Amniotic stem cell (primary cell): ENCODE measurements at places on chromosomes 11 and 22.

DNA sequence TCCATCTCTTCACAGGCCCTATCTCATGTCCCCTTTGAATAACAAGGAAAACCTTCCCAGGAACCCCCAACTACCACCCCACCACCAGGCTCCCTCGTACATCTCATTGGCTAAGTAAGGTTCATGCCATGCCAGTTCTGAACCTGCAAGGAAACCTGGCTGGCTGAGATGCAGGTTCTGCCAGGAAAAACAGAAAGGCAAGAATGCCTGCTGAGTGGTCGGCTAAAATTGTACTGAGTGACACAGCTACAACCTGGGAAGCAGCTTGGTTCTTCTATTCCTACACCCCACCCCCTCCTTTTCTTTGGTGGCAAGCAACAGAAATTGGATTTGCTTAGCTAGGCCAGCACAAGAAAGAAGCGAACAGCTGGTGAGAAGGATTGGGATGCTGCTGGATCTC lies 36.1 kb upstream of the TSPAN18 start:
- no peak for DNase-seq

- DNase-seq: no peak
These were observed 793.5 kb upstream of the CNTN5 start for GRCh38 chr11:98227278-98227677.

DNA sequence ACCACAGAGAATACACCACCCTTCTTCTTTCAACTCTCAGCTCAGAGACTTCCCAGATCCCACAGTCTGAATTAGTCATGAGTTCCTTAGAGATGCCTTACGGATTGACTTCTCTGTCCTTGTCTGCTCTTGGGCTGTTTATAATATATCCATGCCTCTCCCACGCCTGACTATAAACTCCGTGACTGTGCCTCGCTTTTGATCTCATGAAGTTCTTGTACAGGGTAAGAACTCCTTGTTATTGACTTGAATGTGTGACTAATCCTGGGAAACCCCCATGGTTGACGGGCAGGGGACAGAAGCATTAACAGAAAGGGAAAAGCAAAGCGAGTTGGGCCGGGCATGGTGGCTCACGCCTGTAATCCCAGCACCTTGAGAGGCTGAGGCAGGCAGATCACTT lies 62.4 kb upstream of the POU2AF1 start:
- DNase-seq: no peak

DNA sequence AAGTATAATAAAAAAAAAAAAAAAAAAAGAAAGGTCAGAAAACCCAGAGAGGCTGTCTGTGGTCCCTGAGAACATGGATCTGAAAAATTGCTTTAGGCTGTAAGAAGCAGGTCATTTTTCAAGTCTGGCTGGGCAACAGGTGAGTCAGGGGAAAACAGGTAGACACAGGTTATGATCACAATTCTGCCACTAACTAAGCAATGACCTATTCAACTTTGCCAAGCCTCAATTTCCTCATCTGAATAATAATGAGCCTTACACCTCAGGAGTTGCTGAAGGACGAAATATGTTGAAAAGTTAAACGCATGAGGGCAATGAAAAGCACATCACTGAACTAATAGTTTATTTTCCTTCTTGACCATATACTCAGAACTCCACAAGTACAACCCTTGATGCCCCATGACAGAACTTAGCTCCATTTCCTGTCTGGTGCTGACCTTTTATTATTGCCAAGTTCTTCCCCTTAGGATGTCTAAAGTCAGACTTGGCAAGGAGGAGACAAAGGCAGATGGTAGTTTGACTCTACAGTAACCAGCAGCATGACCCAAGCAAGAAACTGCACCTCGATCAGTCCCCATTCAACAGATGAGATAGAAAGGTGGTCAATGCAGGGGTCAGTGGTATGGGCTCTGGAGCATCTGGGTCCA lies 93.6 kb downstream of the SYN3 start:
- no peak for DNase-seq

- no peak for DNase-seq
These were observed 54.0 kb downstream of the GAB4 start for GRCh38 chr22:16954060-16954403.

DNA sequence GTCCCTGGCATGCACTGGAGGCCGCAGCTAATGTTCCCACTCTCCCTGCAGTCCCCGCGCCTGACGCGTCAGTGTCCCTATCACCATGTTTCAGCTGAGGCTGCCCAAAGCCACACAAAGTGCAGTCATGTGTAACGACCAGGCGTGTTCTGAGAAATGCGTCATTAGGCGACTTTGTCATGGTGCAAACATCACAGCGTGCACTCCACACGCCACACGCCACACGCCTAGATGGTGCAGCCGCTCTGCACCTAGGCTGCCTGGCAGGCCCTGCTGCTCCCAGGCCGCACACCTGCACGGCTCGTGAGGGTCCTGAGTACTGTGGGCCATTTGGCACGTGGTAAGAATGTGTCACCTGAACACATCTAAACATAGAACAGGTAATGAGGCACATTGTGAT lies 2.4 kb downstream of the CRELD2 start:
- DNase-seq: no peak

- DNase-seq: no peak
These were observed 32.4 kb downstream of the GALNT18 start for GRCh38 chr11:11589437-11589836.

GRCh38 chr11:12951376-12951775 lies 57.7 kb upstream of the RASSF10 start:
- DNase-seq: no peak

- DNase-seq: no peak
These were observed 11.6 kb upstream of the MS4A6A start for GRCh38 chr11:60194511-60194910.

GRCh38 chr22:29574762-29575450 lies 6.0 kb downstream of the NIPSNAP1 start:
- no peak for DNase-seq

- no peak for DNase-seq
These were observed 156.5 kb downstream of the RRAS2 start for GRCh38 chr11:14202251-14203196.

- no peak for DNase-seq
These were observed 5.1 kb downstream of the LRFN4 start for GRCh38 chr11:66861774-66862558.

DNA sequence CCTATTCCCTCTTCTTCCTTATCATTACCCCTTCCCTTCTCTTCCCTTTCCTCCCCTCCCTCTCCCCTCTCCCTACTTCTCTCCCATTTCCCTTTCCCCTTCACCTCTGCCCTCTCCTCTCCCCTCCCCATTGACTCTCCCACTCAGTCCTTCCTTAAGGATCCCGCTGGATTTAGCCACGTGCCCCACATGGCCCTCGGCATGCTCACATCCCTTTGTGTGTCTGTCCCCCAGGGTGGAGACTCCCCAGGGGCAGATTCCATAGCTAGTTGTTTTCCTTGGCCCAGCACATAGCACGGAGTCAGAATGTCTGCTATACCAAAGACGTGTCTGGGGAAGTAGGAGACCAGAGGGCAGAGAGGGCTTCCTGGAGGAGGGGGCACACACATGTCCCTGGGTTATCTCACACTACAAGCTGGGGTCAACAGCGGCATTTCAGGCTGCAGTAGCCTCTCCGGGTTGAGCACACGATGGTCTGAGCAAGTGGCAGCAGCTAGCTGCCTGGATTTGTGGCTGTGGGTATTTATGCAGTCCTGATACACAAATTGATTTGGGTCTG lies 487.0 kb downstream of the TBC1D22A start:
- no peak for DNase-seq

- no peak for DNase-seq
These were observed 12.8 kb downstream of the PMM1 start for GRCh38 chr22:41576877-41577276.

GRCh38 chr11:10305262-10305963 lies 540 bp downstream of the ADM start:
- DNase-seq: no peak

GRCh38 chr22:41410311-41410751 lies 28.6 kb downstream of the TEF start:
- no peak for DNase-seq

DNA sequence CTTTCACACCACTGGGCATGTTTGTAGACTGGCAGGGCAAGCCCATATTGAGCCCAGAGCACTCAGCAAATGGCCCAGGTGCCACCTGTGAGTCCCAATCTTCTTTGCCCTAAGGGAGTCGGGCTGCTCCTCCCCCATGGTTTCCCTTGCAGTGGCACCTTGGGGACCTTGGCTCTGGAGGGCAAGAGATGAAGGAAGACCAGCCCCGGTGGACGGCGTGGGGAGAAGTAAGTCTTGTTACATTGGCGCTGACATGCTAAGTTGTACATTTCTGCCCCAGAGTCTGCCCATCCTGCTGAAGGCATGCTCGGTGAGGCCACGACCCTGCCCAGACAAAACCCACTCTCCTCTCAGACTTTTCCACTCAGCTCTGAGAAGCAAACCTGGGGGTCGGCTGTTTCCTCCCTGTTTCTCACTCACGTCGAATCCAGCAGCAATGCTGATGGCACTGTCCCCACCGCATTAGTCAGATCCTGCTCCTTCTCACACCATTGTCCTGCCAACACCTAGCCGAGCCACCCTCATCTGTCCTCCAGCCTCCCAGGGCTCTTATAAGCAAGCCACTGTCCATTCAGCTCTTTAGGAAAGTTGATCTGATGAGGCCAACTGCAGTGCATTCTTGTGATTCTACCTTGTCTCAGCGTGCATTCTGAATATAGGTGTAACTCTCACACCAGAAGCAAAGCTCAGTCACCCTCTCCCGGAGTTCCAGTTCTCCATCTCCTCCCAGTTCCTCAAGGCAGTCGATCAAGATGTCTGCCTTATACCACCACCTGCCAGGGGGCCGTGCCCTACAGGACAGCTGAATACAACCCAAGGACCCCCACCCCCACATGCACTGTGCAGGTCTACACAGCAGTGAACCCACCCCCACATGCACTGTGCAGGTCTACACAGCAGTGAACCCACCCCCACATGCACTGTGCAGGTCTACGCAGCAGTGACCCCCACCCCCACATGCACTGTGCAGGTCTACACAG lies 827.1 kb downstream of the TBC1D22A start:
- DNase-seq: no peak

DNA sequence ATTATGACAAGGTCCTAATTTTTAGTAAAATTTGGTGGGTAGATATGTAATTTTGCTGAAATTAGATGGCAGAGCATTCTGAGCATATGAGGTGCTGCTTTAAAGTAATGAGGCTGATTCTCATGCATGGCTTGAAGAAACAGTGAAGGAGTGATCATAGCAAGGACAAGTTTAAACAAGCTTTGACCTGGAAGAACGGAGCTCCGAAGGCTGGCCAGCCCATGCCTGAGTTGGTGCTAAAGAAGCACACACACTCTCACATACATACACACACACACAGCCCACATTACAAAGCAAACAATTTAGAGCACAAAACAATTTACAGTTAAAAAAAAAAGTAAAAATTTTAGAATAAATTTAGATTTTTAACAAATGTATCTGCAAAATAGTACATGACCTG lies 150.7 kb downstream of the DCDC1 start:
- no peak for DNase-seq

DNA sequence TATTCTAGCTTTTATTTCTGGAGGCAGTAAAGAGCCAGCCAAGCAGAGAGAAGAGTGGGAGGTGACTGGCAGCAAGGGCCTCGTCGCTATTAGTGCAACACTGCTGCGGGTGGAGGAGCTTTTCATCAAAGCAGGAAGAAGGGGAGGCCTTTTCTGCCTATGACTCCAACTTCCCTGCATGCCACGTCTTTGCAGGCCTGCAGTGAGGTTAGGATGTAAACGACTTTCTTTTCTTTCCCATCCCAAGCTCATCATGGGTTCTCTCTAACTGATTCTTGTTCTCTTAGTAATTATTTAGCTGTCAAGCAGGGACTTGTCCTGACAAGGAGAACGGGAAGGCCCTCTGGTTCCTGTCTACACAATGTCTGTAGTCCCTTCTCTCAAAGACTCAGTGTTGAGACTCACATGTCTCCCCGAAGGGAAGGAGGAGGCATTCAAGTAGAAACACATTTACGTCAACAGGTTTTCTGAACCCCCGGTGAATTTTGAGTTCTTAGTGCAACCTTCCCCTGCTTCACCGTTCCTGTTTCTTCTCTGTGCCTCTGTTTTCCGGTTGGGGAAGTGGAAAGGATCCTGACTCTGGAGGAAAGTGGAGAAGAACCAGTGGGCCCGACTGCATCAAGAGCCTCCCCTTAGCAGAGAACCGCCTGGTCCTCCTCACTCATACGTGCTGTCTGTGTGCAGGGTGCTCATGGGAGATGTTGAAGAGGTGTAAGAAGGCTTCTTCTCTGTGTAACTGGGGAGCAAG lies 56.9 kb downstream of the PACS1 start:
- DNase-seq: no peak

- no peak for DNase-seq
These were observed 243.3 kb upstream of the B3GAT1 start for GRCh38 chr11:134655189-134655989.

DNA sequence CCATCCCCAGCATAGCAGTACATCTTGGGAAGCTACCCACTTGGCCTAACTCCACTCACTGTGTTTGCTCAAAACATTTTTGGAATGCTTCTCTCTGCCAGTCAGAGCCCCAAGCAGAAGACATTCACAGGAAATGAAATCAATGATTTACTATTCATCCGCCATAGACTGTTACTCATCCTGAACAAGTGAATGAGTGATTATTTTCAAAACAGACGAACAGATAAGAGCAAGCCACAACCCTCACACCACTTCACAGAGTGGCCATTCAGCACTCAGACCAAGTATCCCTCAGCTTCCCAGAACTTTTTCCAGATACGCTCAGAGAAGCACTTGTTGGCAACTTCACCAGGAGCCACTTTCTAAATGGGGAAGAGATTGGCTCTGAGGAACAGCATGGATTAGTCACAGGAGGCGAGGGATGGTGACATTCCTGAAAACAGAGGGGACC lies 13.0 kb upstream of the UBASH3B start:
- DNase-seq: peak; percentile 66

DNA sequence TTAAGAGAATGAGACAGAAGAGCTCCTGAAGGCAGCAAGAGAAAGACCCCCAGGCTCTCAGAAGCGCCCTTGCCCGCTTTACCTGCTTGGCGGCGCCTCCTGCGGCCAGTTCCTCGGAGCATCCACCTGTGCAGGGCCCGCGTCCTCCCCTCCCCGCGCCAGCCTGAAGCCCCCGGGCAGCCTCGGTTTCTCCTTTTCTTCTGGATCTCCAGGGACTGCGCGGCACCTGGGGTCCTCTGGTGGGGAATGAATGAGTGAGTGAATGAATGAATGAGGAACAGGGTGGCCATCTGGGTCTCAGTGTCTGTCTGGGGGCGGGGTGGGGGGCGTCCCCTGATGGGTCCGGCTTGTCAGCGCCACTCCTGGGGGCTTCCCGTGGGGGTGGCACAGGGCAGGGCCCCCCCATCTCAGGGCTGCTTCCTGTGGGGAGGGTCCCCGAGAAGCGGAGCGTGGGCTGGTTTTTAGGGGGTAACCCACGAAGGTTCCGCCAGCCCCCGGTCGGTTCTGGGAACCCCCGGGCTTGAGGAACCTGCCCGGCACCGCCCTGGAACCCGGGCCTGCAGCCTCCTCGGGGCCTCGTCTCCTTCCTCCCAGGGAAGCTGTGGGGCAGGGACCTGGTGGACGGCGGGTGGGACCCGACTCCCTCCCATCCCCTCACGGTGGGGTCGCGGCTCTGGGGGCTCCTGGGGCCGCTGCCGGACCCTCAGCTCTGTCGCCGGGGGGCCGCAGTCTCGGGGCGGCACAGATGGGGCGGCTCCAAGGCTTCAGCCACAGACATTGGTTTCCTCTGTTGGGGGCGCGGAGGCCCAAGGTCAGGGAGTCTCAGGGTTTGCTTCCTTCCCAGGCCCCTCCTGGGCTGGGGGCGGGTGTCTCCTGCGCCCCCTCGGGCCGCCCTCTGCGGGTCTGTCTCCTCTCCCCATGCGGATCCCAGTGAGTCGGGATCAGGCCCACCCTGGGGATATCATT lies 8.3 kb upstream of the KRTAP5-7 start:
- no peak for DNase-seq

GRCh38 chr11:64314146-64314804 lies 3.1 kb downstream of the TRMT112 start:
- DNase-seq: no peak

- DNase-seq: no peak
These were observed 2.4 kb upstream of the ATP5MG start for GRCh38 chr11:118398791-118399559.
